NCI-H1105 treated with DMSO at 0.1 percent for 48 hours (cell line): ENCODE measurements at places on chromosomes 12 and 14.

- DNase-seq, result no peak
These were observed 53.8 kb downstream of the CALM1 start for GRCh38 chr14:90450667-90451066.

DNA sequence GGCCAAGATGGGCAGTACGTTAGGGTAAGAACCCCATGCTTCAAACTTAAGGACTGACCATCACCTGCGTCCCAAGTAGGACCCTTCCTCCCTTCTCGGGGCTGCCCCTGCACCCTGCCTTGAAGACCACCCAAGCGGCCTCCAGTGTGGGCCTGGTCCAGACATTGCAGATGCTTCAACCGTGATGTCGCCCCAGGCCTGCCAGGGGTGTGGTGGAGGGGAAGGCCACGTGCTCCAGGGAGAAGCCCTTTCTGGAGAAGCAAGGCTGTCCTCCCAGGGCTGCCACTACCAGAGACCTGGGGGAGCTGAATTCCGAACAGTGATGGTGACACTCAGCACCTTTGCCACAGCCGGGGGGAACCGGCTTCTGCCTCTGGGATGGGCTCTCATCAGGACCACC is 13.3 kb downstream of the NGB start:
- DNase-seq, result no peak

- DNase-seq, result no peak
These were observed 5.3 kb downstream of the DNAI7 start for GRCh38 chr12:25189656-25190055.

GRCh38 chr12:71447691-71448132 is 8.1 kb downstream of the LGR5 start:
- no peak for DNase-seq

DNA sequence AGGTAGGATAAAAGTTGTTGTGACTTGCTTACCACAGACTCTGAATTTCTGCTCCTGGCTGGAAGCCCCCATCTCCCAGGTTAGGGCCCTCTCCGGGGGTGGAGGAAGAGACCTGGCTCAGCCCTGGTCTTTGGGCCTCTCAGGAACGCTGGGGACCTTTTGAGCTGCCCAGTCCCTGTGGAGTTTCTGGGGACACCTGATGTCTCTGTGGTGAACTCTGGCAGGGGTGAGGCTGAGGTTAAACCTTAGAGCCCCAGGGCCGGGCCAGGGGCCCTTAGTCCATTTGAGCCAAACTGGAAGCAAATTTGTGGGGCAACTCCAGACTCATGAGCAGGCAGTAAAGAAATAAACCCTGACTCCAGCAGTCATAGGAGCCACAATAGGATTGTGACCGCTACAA is 112.1 kb downstream of the ADGRD1 start:
- no peak for DNase-seq

- no peak for DNase-seq
These were observed 843.9 kb upstream of the TMEM132C start for GRCh38 chr12:127422935-127423566.

GRCh38 chr12:22416801-22417200 is 82.3 kb upstream of the ST8SIA1 start:
- peak; percentile 60 for DNase-seq
